ENCODE measurements at places on chromosomes 3 and 15.
A peak's percentile ranks its signal among the peaks of the same experiment; 100 is the strongest.

- no peak for DNase-seq
Measured at GRCh38 chr15:37253877-37254276, 153.5 kb upstream of the MEIS2 start.

DNA sequence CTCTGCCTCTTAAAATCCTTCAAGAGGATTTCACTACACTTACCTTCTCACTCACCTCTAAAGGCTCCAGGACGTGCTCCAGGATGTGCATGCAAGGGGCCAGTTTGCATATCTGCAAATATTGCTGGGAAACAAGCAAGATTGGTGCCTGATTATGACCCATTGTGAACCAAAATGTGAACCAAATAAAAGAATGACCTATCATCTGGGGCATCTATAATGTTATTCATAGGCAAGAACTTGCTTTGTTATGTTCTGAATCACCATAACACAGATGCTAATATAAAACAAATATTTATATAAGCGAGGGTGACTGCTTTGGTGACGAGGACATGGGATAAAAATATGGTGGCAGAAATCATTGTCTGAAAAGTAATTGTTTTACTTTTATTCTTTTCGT lies 5.5 kb downstream of the IL12A start:
- DNase-seq = no peak

- DNase-seq = no peak
Measured at GRCh38 chr15:57747206-57747896, 40.8 kb downstream of the POLR2M start.

DNA sequence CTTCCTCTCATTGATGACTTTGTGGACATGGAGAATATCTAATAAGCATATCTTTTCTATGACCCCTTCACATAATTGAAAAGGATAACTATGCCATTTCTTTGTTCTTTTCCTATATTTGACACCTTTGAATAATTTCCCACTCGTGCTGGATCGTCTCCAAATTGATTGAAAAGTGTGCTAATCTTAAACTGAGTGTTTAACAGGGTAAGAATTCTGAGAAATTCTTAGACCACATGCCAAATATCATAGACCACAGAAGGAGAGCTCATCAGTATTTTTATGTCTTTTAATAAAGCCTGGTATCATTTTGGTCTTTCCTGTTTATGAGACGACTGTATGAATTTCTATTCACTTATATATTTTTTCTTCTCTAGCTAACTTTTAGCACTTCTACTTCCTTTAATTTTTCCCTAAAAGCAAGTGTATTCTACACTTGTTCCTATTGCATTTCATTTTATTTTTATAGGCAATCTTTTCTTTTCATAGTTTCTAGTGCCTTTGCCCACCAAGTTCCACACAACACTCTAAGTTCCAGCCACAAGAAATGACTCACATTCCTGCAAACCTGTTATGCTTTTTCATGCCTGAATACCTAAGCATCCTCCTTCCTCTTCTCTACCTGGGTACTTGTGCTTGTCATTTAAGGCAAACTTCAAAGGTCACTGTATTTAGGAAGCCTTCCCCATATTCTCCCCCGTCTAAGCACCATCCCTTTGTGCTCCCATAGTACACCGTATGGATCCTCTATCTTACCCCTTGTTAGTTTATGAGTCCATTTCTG lies 30.1 kb downstream of the KBTBD8 start:
- no peak for DNase-seq

- peak; percentile 59 for DNase-seq
Measured at GRCh38 chr15:101246824-101247745, 4.8 kb downstream of the CHSY1 start.

GRCh38 chr15:54082836-54083492 lies 104.7 kb downstream of the UNC13C start:
- DNase-seq = peak; percentile 11

DNA sequence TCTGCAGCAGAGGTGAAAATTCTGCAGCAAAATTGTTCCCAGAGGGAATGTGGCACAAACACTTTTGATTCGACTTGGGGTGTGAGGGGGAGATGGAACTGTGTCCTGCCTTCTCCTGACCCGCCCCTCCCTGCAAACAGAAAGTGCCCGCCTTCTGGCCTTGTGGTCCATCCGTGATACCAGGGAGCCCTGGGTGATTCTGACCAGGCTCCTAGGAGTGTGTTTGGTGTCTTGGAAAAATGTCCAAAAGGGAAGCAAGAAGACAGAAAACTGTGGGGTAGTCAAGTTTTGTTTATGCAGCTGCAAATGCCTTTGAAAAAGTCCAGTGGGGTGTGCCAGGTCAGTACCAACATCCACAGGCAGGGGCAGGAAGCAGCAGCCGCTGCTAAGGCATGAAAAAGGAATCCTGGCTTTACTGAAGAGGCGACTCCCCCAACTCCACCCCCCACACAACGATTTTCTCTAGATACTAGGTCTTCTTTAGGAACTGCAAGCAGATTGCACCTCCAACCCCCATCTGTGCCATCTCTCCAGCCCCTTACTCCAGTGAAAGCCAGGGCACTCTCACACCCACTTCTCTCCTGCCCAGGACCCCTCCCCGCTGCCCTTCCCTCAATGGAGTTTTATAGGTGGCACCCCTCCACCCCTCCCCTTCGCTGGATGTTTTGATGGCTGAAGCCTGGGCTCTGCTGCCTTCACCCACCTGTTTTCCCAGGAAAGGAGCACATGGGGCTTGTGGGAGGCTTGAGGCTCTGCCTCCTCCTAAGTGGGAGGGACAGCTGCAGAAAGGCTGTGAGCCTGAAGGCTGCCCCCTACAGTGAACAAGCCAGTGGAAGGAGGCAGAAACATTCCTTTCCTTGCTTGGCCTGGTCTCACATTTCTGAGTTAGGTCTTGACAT lies 82.4 kb upstream of the HERC1 start:
- no peak for DNase-seq

DNA sequence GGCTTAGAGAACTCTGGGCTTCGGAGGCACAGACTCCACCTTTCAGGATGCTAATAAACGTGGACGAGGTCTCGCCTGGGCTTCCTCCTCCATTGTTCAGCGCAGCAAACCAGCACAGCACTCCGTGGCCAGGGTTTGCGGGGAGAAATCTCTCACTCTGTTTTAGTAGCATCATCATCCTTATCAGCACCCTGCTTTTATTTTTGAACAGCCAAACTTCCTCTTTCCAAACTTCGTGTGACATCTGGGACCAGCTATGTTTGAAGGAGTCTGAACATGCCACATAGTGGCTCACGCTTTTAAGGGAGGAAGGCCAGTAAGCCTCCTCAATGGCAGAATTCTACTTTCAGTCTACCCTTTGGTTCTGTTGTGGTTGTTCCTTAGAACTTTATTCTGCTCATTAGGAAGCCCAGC lies 149.0 kb downstream of the PGPEP1L start:
- no peak for DNase-seq

DNA sequence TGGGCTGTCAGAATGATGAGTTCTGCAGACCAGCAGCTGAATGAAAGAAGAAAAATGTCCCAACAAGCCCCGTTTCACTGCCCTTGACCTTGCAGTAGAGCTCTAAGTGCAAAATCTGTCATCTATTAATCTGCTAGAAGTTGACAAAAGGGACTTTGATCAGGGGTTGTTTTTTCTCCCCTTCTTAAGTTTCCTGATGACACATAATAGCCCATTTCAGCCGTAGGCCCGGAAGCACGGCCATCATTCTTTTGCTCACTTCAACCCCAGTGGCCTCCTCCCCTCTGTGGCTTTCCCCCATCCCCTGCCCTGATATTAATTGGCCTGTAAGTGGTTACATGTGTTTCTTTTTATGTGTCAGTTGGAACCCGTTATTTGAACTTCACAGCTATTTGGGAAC lies 298.9 kb downstream of the RPLP1 start:
- DNase-seq = no peak

DNA sequence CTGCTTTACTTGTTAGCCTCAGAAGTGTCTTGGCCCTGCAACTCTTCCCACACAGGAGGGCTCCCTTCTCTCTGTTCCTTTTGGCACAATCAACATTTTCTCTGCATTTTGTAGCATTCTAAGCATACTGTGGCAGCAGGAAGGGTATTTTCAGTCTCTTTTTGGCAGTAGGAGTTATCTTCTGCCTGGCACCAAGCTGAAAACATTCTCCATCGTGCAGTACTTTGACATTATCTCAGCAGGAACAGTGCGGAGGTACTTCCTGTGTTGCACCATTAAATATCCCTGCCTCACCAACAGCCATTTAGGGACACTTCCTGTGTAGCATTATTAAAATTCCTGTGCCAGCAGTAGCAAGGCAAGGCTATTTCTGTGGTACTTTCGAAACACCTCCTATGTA lies 233.2 kb upstream of the SEMA6D start:
- no peak for DNase-seq

DNA sequence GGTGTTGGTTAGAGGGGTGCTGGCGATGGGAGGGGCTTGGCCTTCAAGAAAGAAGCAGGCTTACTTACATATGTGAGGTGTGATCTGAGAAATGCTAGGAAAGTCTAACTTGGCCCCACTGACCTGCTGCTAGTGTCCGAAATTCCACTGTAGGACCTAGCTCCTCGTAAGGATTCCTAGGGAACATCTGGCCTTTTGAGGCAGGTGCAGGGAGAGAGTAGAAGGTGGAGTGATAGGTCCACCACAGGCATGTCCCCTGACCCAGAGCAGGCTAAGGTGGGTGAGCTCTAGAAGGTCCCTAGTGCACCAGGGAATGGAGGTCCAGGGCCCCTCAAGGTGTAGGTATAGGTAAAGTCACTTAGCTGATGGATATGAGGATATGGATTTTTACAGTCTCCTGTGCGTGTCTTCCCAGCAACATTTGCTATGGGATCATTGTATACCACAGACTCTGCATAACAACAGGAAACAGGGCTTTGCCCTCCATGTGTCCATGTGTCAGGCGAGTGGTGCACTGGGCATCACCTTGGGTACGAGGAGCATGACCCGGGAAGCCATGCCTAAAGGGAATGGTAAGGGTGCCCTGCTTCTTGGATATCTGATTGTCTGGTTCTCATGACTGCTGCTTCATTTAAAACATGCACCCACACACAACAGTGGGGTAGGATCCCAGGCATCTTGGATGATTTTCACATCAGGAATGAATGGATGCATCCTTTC lies 32.6 kb downstream of the POMGNT2 start:
- DNase-seq = no peak

GRCh38 chr3:12730506-12731242 lies 28.4 kb downstream of the TMEM40 start:
- no peak for DNase-seq

DNA sequence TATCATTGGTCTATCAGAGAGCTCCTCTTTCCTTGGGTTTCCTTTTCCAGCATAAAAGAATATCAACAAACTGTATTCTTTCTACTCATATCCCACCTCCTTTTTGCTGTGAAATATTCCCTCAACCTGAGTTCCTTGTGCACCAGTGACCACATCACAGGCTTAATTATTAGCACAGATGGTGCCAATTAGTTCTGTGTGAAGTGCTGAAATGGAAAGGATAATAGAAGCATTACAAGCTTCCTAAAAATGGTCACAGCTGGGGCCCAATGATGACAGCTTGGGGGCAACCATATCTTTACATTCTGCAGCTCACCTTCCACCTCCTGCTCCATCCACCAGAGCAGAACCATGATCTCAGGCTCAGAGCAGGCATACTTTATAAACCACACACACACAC lies 84.6 kb downstream of the ANO10 start:
- DNase-seq = no peak

GRCh38 chr3:75341324-75342067 lies 322.6 kb upstream of the FRG2C start:
- no peak for DNase-seq

- DNase-seq = no peak
Measured at GRCh38 chr15:73620078-73620477, 13.1 kb downstream of the NPTN start.

GRCh38 chr15:67305506-67305905 lies 50.9 kb downstream of the IQCH start:
- DNase-seq = no peak

GRCh38 chr15:100772892-100773520 lies 106.6 kb upstream of the ALDH1A3 start:
- no peak for DNase-seq

DNA sequence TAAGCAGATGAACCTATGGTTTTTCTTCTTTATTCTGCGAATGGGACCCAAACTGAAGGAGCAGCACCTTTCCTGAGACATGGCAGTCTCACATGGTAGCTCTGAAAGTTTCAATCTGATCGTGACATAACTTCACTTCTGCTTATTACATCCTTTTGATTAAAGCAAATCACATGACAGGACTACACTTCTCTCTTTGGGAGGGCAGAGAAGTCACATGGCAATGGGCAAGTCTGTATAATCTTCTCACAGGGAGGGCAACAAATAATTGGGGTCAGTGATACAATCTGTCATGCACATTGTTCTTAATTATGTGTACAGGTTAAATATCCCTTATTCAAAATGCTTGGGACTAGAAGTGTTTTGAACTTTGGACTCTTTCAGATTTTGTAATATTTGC lies 21.6 kb downstream of the NCBP2 start:
- DNase-seq = no peak

DNA sequence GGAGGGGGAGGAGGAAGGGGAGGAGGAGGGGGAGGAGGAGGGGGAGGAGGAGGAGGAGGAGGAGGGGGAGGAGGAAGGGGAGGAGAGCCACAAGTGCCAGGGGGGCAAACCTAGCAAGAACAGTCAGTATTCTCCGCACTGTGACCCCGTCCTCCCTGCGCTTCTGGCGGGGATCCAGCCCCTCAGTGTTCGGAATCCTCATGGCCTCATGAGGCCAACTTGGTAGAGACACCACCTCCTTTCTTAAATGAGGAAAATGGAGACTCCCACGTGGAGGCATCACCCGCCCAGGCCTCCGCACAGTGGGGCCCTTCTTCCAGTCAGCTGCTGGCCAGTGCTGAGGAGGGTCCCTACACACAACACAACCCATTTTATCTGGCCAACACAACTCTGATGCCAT lies 163.4 kb downstream of the XXYLT1 start:
- no peak for DNase-seq

DNA sequence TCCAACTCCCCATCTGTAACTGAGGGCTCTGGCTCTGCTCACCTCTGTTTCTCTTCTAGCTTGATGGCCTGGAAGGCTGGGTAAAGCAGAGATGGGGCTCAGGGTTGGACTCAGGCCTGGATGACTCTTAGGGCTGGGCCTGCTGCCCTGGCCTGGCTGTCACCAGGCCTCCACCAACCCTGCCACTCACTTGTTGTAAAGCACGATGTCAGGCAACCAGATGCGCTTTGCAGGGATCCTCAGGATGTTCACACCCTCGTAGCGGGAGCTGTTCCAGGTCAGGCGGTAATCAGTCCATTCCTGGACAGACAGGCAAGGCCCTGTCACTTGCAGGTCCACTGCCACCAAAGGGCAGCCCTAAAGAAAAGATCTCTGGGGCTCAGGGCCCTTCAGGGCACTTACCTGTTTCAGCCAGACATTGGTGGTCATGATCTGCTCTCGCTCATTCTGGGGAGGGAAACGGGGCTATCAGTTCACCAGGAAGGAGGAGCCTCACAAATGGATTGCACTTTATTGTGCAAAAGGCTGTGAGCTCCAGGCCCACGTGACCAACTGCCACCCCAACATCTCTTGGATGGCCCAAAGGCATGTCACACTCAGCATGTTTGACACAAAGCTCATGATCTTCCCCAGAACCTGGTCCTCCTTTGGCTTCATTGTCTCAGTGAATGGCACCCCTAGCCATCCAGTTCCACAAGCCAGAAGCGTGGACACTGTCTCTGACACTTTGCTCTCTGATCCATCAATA lies 9.9 kb downstream of the CHRNB4 start:
- no peak for DNase-seq

- DNase-seq = no peak
Measured at GRCh38 chr15:48569591-48570302, 75.8 kb downstream of the FBN1 start.

- DNase-seq = peak; percentile 17
Measured at GRCh38 chr3:901953-902778, 190.7 kb upstream of the CNTN6 start.
